ENCODE measurements at places on chromosomes 5 and 9. TPM values are rescaled to one million over a fixed set of nuclear protein-coding genes. Genes with fewer than 3 reads are reported as not detected.
A peak's percentile ranks its signal among the peaks of the same experiment; 100 is the strongest.

- DNase-seq, result no peak
Measured at GRCh38 chr5:34978681-34979080, 49.3 kb downstream of the DNAJC21 start.

MUSK gene
- not detected for total RNA-seq

DNA sequence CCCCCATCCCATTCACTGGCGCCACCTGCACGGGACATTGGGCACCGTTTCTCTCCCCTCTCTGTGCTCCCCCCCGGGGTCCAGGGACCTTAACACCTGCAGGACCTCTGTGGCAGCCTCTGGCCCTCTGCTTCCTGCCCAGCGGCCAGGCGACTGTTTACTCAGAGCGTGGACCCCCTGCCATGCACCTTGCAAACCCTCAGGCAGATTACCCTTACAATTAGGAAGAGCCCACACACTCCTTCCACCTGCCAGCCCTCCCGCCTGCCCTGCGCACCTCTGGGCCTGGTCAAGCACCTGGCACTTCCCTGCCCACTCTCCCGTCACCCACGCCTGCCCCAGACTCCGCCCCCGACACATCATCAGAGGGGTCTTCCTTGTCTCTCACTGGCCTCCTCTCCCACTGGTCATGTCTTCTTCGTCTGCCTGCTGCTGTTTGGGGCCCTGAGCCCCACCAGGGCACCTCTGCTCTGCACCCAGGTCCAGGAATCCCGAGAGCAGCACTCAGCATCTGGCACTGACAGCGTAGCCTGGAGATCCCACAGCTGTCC lies 281.3 kb upstream of the IRX4 start:
- no peak for DNase-seq

- no peak for DNase-seq
Measured at GRCh38 chr9:121743441-121744001, 92.1 kb downstream of the DAB2IP start.

LOX gene
- 0.05 TPM for total RNA-seq

GRCh38 chr9:18786196-18786595 lies 246.8 kb downstream of the SAXO1 start:
- DNase-seq, result no peak

ACSL6 gene
- 2.1 TPM for total RNA-seq

GRCh38 chr5:59660737-59661136 lies 232.8 kb downstream of the PDE4D start:
- no peak for DNase-seq

DNA sequence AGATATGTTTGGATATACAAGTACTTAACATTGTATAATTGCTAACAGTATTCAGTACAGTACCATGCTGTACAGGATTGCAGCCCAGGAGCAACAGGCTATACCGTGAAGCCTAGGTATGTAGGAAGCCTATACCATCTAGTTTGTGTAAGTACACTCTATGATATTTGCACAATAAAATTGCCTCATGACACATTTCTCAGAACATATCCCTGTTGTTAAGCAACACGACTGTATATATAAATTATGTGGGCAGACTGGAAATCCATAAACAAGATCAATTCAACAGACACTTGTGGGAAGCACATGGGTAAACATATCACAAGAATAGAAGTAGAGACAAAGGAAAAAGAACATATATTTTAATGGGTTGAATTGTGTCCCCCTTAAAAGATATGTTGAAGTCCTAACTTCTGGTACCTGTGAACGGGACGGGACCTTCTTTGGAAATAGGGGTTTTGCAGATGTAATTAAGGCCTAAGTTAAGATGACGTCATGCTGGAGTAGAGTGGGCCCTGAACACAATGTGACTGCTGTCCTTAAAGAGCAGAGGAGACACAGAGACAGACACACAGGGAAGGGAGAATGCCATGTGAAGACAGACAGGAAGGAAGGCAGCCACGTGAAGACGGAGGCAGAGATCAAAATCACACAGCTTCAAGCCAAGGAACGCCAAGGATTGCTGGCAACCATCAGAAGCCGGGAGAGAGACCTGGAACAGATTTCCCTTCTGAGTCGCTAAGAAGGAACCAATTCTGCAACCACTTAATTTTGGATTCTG lies 76.3 kb downstream of the SCAI start:
- DNase-seq, result no peak

GRCh38 chr9:86765746-86766430 lies 181.4 kb downstream of the GAS1 start:
- no peak for DNase-seq

BARX1 gene
- total RNA-seq, result not detected

GRCh38 chr5:113123618-113124017 lies 147.0 kb downstream of the DCP2 start:
- DNase-seq, result no peak

LCN10 gene
- not detected for total RNA-seq

CER1 gene
- total RNA-seq, result not detected

DNA sequence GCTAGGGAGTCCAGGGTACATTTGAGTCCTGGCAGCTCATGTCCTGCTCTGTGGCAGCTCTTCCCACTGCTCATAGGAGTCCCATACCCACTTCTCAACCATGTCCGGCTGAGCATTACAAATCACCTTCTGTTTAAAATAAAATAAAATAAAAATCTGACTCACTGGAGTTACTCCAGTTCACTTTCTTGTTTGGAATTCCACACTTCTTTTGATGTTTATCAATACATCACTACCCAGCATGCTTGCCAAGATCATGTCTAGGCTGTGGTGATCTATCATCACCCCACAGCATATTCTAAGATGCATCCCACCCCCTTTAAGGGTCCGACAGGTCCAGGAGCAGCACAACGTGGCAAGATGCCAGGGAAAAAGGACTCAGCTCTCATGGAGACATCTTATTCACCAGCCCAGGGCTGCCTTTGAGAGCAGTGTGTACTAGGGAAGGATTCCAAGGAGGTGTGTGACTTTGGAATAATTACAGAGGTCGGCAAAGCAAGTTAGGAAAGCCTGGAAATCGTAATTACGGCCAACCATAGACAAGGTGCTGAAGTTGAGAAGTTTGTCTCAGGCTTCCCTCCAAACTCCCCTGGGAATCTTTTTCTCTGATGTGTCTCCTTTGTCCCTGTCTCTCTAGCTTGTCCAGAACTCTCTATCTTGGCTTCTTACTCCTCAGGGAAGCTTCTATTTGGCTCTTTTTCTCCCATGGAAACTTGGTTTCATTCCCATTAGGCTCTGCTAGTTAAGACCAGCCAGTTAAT lies 111.4 kb upstream of the SLC1A3 start:
- DNase-seq, result no peak

FAM78A gene
- 88.3 TPM for total RNA-seq

DNA sequence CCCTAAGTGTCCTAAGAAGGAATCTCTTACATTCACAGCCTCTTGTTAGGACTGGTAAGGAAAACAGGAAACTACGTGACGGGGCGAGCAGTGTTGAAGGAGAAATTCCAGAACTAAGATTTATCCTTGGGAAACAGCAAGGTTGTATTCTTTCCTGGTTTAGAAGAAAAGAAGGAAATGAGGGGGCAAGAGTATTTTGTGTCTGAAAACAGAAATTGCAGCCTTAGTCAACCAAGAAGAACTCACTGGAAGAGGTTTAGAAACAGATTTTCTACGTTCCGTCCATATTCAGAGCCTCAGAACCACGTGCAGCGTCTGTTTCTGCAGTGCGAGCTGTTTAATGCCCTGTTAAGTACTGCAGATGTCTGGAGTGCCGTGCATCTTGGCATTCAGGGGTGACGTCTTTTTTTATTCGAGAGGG lies 75.2 kb downstream of the GOLPH3 start:
- DNase-seq, result no peak

- DNase-seq, result no peak
Measured at GRCh38 chr9:129868023-129868871, 33.0 kb downstream of the USP20 start.

PCDHGA5 gene
- 0.20 TPM for total RNA-seq

DNA sequence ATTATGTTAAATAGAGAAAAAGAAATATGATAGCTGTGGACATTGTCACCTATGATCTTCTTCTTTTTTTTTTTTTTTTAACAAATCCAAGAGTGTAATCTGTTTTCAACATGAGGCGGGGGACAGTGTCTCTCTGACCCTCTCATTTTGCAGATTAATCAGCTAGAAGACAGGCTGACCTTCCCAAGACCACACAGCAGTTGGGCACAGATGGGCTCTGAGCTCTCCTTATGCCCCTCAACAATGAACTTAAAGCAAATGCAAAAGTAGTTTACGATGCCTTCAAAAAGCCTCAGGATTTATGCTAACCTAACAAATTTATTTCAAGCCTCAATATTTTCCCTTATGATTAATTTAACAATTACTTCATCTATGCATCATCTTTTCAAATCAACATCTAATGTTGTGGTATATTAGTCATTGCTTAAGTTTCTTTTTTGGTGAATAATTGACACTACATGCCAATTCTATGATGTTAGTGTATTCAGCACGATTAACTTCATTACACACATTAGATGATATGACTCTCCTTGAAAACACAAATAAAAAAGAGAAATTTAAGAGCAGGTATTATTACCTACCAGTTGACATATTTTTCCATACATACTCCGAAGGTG lies 7.4 kb downstream of the NFIL3 start:
- DNase-seq, result no peak

DNA sequence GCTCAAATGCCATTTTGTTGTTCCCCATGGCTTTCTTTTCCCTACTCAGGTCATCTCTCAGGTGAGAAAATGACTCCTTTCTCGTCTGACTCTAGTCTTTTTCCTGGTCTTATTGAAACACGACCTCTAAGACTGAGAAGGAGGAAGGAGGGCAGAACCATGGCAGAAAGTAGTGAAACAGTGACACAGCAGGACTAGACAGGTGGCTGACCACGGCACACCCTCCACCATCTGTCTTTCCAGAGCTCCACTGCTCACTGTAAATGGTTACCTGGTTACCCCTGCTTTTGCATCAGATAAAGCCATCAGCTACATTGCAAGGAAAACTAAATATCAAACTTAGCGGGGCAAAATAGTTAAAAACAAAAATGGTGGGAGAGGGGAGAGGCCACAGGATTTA lies 30.9 kb downstream of the NR4A3 start:
- no peak for DNase-seq

PCDHAC1 gene
- total RNA-seq, result not detected

GRCh38 chr9:119302988-119303698 lies 66.1 kb downstream of the BRINP1 start:
- DNase-seq, result no peak

- DNase-seq, result no peak
Measured at GRCh38 chr5:170545313-170545712, 41.5 kb downstream of the KCNIP1 start.

GRCh38 chr5:178839319-178839704 lies 20.4 kb upstream of the ZNF354B start:
- DNase-seq, result peak; percentile 35

GRCh38 chr9:136695435-136695895 lies 8.2 kb upstream of the AGPAT2 start:
- DNase-seq, result no peak

DNA sequence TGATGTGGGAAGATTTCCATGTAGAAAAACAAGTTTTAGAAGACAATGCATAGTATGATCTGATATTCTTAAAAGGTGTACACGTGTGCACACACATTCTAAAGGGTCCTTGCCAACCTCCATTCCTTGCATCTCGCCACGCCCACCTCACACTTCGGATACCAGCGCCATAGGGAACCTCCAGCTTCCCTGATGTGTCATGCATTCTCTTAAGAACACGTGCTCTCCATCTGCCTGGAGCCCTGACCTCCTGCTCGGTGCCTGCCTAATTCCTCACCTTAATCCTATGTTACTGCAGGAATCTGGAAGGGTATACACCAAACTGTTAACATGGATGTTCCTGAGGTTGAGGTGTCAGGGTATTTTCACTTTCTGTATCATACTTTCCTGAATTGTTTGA lies 63.1 kb downstream of the PTCD2 start:
- no peak for DNase-seq

GRCh38 chr5:110625376-110625999 lies 101.0 kb downstream of the TMEM232 start:
- no peak for DNase-seq

DNA sequence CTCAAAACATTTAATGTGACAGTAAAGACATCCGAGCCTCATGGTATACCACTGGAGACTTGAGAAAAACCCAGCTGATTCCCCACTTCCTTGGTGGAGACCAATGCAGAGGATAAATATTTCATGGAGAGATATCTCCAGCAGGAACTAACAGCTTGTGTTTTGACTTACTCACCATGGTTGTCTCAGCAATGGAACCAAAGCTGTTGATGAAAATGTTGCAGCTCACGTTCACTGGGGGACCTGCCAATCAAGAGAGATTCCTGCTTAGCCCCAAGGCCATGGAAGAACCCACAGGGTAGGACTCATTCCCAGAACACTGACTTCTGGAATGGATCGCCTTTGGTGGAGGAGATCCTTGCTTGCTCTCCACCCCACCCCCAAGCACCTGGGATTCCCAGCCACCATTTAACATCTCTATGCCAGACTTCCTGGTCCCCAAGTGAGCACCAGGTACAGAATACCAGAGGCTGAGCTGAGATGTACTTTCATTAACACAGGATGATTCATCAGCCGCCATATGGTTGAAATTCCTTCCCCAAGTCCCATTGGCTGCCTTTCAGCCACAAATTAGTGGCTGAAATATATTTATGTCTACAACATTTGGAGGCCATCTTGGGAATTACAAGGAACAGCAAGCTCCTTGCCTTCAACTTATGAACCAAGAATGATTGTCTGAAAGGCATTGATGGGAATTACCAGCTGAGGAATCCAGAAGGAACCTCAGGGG lies 37.9 kb downstream of the GLRA1 start:
- no peak for DNase-seq

DNA sequence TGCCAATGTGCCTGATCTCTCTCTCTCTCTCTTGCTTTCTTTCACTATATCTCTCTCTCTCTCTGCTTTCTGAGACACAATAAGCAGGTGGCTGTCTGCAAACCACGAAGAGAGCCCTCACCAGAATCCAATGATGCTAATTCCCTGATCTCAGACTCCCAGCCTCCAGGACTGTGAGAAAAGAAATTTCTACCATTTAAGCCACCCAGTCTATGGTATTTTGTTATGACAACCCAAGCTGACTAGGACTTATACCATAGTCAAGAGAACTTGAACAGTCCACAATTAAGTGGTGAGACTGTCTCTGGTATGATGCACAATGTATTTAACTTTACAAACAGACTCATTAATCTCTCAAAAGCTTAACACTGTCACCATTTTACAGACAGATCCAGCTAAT lies 67.0 kb downstream of the NFIB start:
- no peak for DNase-seq

All from natural killer cell (primary cell).